ENCODE measurements at places on chromosomes 4 and X.

DNA sequence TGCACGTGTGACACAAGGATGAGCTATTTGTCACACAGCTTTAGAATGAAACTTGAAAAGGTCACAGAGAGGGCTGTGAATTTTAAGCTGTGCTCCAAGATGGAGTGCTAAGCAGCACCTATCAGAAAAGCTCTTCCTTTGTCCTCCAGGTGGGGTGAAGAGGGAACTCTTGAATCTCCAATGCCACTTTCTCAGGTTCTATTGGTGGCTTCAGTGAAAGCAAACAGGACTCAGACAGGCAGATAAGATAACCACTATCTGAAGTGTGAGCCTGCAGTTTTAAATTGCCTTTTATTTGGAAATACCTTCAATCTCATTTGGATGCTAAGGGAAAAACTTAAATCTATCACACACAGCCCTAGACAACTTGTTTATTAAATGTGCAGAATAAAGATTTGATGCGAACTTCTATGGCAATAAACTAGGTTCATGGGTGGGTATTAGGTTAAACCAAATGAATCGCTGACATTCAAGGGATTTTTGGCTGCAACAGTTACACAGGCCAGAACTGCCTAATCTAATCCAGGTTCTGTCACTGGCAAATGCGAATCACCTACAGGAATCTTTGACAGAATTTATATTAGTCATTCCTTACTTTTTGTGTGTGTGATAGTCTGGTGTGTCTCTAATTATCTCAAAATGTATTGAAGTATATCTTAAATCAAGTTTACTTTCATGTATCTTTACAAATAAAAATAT lies 13.6 kb upstream of the PDGFRA start:
- no peak for DNase-seq

- DNase-seq = no peak
Observed at GRCh38 chrX:74804574-74804973, 120.7 kb downstream of the NEXMIF start.

- DNase-seq = no peak
Observed at GRCh38 chr4:185002784-185003183, 15.5 kb upstream of the HELT start.

- DNase-seq = peak; percentile 76
Observed at GRCh38 chr4:55866973-55867574, 13.6 kb downstream of the EXOC1 start.

GRCh38 chrX:5907207-5907606 lies 321.5 kb downstream of the NLGN4X start:
- no peak for DNase-seq

GRCh38 chr4:47118192-47118929 lies 87.0 kb downstream of the GABRB1 start:
- no peak for DNase-seq

DNA sequence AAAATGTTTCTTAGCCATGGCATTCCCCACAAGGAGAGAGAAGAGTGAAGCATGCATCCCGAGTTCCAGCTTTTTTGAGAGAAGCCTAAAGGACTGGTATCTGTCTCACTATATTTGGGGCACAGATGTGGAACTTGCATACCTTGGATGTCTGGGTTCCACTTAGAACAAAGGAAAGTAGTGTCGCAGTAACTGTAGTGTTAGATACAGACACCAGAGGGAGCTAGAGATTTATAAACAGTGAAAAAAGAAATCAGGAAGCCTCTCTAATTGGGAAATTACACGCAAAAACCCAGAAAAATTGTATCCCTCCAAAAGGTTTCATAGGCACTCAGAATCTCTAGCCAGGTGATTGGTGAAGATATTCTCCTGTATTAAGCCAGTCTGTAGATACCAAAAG lies 34.4 kb downstream of the AGTR2 start:
- DNase-seq = peak; percentile 41

DNA sequence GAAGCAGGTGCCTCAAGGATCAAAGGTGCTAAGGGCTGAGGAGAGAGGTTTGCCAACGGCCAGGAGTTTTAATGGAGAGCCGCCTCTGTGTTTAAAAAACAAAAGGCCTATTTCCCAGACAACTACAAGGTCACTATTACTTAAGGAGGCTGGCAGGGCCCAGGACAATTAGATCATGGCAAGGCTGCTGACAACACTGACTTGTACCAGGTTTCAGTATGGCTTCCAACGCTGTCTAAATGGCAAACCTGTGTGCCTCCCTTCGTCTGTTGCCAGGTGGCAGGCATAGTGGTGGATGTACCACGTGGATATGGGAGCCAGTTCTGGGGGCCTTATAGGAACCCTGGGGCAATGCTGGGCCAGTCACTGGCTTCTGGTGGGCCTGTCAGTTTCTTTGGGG lies 41.0 kb downstream of the NSG1 start:
- no peak for DNase-seq

DNA sequence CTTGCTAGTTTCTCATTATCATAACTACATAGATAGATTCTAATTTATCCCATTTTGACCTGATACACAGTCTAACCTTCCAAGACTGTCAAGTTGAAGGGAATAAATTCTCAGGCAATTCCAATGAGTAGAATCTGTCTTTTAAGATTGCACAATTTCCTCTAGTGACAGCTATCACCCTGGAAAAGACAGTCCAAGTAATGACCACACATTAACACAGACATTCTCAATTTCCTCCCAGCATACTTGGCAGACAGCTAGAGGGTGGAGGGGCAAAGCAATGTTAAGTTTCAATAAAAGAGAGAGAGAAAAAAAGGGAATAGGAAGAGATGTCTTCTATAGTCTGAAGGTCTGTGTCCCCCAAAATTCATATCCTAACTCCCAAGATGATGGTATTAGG lies 234.7 kb downstream of the LDB2 start:
- DNase-seq = peak; percentile 46

DNA sequence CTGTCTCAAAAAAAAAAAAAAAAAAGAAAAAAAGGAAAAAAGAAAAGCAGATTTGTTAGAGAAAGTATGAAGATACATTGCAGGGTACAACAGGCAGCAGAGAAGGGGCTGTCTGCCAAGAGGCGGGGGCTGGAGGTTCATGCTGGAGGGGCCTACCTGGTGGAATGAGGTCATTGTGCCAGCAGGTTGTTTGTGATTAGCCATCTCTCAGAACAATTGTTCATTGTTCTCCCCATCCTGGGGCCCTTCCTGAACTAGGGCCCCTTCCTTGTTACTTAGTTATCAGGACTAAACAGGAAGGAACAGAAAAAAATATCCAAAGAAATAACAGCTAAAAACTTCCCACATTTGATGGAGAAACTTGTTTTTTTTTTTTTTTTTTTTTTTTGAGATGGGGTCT lies 14.0 kb upstream of the GPKOW start:
- peak; percentile 13 for DNase-seq
